ENCODE measurements at places on chromosomes 4 and X. TPM values are rescaled to one million over a fixed set of nuclear protein-coding genes. Genes with fewer than 3 reads are reported as not detected.

The CLNK gene
- total RNA-seq: not detected

The PWWP3B gene
- 23.0 TPM for total RNA-seq

The PDCL2 gene
- not detected for total RNA-seq

The PLAC1 gene
- not detected for total RNA-seq

The IL13RA2 gene
- total RNA-seq: 1.0 TPM

The RAB9B gene
- total RNA-seq: 19.8 TPM

The CT45A10 gene
- total RNA-seq: not detected

The OR13H1 gene
- total RNA-seq: not detected

The PRIMPOL gene
- total RNA-seq: 48.0 TPM

The CDX4 gene
- not detected for total RNA-seq

The MAGEA1 gene
- not detected for total RNA-seq
